ENCODE measurements at places on chromosomes 6 and 20. TPM values are rescaled to one million over a fixed set of nuclear protein-coding genes. Genes with fewer than 3 reads are reported as not detected.

Gene DDX43
- total RNA-seq = 0.51 TPM

Gene FKBP5
- 135 TPM for total RNA-seq

Gene SLC52A3
- 1.3 TPM for total RNA-seq

Gene SAPCD1
- total RNA-seq = not detected

Gene RAET1E
- total RNA-seq = 4.3 TPM

Gene LY6G6C
- total RNA-seq = 1.3 TPM

Gene TTLL9
- not detected for total RNA-seq

Gene SLC16A10
- 10.3 TPM for total RNA-seq

Gene L3MBTL3
- total RNA-seq = 3.1 TPM

Gene OR12D3
- not detected for total RNA-seq

Gene C20orf202
- total RNA-seq = 0.20 TPM

All from right atrium auricular region (tissue), 2 donors.